ENCODE measurements at places on chromosomes 1 and 21.

DNA sequence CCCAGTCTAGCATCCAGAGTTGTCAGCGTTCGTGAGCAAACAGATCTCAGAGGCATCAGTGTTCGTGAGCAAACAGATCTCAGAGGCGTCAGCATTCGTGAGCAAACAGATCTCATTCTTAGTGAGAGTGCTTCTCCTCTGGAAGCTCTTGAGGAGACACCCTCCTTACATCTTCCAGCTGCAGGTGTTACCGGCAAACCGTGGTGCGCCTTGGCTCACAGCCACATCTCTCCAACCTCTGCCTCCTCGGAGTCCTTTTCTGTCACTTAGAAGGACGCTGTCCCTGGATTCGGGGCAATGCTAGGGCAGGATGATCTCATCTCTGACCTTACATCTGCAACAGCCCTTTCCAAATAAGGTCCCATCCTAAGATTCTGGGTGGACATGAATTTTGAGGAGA is 14.6 kb upstream of the UMODL1 start:
- DNase-seq: no peak

DNA sequence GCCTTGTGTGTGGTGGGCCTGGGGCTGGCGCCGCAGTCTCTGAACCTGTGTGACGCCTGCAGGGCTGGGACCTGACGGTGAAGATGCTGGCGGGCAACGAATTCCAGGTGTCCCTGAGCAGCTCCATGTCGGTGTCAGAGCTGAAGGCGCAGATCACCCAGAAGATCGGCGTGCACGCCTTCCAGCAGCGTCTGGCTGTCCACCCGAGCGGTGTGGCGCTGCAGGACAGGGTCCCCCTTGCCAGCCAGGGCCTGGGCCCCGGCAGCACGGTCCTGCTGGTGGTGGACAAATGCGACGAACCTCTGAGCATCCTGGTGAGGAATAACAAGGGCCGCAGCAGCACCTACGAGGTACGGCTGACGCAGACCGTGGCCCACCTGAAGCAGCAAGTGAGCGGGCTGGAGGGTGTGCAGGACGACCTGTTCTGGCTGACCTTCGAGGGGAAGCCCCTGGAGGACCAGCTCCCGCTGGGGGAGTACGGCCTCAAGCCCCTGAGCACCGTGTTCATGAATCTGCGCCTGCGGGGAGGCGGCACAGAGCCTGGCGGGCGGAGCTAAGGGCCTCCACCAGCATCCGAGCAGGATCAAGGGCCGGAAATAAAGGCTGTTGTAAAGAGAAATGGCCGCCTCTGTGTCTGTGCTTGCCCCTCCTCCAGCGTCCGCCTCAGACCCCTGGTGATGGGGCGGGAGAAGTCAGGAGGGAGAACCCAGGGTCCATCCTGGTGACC is 788 bp downstream of the ISG15 start:
- DNase-seq: no peak

DNA sequence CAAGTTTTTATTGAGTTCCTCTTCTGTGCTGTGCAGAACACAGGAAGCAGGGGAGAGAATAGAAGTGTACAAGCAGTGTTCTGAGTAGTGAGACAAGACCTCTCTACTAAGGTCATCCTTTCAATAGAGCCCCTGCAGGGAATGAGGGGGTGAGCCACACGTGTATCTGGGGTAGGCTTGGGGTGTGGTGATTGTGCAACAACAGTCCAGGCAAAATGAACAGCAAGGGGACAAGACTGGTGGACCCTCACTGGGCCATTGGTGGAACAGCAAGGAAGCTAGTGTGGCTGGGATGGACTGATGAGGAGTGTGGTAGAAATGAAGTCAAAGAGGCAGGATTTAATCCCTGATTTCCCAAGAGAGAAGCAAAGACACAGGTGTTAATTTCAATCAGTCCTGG is 8.2 kb upstream of the BMP8A start:
- DNase-seq: no peak

DNA sequence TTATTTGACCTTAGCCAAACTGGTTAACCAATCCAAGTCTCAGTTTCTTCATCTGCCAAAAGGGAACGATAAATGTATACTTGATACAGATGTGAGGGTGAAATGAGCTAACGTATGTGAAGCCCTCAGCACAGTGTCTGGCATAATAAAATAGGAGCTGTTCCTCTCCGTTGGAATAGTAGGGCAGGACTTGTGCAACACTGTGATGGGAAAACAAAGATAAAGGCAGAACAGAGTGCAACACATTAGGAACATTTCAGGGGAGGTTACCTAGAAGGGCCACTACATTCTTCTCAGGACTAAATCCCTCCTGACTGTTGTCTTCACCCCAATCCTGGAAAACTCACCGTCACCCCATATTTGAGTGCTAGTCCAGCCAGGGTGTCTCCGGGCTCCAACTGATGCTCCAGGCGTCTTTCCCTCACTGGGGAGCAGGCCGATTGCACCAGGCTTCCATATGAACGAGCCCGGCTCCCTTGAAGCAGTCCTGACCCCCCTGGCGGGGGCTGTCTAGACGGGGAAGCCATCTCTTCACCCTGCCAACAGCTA is 896 bp downstream of the LYSMD1 start:
- no peak for DNase-seq

GRCh38 chr1:1603671-1604373 is 3.9 kb upstream of the FNDC10 start:
- no peak for DNase-seq

DNA sequence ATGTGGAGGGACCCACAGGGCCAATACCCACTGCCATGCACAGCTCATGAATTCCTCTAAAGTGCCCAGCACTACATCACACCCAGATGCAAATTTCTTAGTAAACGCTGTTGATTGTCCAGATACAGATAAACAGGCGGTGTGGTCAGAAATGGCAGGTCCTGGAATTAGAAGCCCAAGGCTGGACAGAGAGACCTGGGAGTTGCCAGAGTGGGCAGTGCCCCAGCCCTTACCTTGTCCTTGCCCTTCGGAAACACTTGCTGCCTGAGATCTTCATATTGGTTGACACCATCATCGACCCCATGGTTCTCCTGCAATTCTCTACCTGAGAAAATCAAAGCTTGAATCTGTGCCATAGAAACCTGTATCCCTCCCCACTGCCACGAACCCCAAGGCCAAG is 149.3 kb upstream of the ETV3 start:
- no peak for DNase-seq

DNA sequence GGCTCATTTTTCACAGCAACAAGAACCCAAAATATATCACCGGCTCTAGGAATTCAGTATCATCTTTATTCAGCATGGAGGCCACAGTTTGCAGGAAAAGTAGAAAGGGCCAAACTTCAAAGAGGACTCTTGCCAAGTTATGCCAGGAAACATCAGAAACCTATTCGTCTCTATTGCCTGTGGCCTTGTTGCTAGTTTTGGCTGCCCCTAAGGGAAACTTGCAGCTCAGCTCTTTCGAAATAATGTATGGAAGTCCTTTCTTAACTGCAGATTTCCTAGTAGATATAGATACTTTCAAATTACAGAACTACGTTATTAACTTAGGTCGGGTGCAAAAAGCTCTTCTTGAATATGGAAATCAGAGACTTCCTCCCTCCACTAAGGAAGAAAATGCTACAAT is 4.2 kb upstream of the NENF start:
- DNase-seq: no peak

DNA sequence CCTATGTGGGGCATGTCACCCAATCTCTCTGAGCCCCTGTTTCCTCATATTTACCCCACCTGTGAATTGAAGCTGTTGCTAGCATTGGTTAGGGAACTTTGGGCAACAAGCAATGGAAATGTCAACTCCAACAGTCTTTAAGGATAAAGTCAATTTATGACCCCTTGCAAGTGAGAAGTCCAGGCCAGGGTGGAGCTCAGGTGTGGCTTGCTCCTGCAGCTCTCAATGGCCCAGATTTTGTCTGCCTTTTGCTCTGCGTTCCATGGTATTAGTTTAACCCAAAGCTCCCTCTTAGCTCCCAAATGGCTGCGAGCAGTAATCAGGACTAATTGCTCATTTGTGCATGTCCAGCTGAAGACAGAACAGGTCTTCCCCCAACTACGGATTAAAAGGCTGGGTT is 70.4 kb upstream of the ABCG1 start:
- no peak for DNase-seq

DNA sequence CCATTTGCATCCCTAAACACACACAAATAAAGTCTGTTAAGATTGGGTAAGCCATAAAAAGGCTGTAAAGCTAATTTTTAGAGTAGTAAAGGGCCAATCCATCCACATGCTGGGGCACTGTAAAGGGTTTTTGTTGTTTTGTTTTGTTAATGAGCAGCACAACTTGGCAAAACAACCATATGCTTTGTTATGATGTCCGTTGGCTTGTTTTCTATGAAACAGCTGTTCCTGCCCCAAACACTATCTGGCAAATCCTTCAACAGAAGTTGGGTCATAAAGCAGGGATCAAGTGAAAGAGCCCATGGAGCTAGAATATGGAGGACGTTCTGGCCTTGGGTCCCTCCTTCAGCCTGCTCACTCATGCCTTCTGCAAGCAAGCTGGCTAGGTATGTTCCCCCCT is 183.6 kb downstream of the APP start:
- DNase-seq: no peak

Measured in CD8-positive, alpha-beta memory T cell (primary cell).